NCI-H345 (cell line): ENCODE measurements at places on chromosomes 5 and 9.

DNA sequence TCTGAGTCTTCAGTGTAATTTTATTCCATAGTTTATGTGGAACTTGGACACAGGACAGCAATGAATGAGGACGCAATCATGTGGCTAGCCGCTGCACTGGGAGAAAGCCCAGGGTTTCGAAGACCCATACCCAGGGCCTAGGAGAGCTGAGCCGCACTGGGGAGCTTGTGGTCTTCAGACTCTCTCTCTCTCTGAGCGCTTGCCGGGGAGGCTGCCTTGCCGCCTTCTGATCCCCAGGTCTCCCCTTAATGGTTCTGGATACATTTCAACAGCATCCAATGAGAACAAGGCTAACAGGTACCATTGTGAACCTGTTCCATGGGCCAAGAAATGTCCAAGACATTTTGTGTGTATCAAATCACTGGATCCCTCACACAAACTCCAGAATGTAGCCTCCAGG is 383.4 kb downstream of the ICE1 start:
- no peak for DNase-seq

DNA sequence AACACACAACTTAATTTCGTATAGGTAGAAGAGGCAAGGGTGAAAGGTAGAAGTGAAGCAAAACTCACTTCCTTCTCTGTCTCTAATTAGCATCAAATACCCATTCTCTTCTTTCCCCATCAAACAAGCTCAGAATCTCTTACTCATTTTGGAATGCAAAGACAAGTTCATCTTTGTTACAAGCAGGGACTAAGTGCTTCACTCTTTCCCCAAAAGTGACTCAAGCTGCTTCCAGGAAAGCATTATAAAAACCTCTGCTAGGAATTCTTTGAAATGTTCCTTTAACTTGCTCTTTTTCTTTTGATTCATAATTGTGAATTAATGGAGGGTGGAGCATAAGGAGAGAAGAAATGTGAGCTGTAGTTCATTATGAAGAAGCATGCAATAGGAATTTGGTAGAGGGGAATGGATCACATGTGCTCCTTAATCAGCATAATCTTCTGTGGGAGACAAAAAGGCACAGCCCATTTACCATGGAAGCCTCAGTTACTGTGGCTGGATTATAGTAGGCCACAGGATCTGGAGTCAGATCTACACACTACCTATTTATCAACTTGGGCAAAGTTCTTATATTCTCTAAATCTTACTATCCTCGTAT is 109.5 kb upstream of the DPYSL3 start:
- DNase-seq, result no peak

GRCh38 chr5:17340819-17341218 is 123.4 kb downstream of the BASP1 start:
- no peak for DNase-seq

DNA sequence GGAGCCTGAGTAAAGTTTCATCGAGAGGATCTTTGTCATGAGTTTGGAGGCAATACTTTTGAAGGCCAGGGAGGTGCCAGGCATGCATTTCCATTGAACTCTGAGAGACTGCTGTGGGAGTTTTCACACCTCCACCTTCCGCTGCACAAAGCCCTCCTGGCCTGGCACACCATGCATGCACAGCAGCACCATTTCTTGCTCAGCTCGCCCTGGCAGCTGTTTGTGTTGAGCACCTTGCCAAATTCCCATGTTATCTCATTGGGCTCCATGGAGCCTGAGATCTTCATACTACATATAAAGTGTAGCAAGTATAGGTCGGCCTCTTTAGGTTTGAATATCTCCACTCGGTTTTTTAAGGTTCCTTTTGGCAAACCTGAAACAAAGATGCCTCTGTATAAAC is 125.7 kb upstream of the CLINT1 start:
- no peak for DNase-seq

DNA sequence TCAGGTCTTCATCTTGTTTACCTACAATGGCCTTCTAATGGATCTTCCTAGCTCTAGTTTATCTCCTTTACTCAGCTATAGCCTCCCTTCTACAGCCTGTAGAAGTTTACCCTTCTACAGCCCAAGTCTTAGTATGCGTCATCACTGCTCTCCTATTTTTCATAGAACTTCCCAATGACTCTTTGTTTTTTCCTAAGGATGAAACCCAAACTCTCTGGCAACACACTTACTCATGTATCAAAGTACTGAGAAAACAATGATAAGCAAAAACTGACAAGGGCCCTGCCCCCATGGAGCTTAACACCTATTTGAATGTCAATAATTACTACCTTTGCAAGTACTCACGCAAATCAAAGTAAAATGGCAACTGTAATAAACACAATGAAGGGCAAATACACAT is 33.7 kb downstream of the LEAP2 start:
- DNase-seq, result no peak

GRCh38 chr5:43309637-43310036 is 3.6 kb downstream of the HMGCS1 start:
- DNase-seq, result no peak

DNA sequence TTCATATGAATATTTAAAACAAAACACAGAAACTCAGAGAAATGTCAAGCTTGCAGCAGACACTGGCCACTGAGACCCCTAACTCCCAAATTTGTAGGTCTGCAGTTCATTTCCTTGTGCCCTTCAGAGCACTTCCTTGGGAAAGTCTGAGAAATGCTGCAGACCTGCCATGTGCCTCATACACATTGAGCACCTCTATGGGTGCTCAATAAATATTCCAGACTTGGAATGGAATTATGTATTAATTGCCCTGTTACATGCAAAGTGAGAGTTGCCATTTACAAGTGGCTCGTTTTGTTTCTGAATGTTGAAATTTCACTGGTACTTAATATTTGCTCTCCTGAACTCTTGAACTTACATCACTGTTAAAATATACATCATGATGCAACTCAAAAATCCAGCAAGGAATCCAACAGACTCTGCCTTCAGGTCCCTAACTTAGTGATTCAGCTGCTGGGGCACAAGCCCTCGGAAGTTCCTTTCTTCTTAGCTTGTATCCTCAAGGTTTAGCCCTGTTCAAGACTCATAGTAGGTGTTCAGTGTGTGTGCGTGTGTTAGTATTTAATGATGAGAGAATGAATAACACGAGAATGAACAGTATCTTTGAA is 90.6 kb downstream of the PTCD2 start:
- DNase-seq, result no peak

DNA sequence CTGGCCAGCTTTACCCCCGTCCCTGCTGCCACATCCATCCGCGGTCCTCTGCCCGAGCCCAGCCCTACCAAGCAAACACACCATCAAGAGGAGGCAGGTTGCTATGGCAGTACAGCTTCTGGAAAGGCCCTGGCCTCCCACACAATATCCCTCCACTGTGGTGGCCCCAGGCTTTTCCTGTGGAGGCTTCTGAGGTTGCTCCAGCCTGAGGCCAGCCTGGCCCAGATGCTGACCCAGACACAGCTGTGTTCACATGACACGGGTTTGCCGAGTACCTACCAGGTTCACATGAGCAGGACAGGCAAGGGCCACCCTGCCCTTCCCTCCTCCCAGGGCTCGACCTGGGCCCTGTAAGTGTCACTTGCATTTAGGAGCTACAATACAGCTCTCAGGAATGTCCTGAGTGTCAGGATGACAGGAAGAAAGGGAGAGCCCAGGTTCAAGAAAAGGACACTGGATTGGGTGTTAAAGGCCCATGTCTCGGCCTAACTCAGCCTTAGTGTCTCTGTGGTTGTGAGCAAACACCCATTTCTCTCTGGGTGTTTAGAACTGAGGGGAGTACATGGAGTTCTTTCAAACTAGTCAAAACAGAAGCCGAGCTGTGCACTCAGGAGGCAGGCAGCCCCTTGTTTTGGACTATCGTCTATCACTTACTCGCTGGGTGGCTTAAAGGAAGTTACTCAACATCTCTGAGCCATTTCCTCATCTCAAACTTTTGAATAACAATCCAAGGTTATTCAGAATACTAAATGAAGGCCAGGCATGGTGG is 40.2 kb downstream of the NAIF1 start:
- no peak for DNase-seq

DNA sequence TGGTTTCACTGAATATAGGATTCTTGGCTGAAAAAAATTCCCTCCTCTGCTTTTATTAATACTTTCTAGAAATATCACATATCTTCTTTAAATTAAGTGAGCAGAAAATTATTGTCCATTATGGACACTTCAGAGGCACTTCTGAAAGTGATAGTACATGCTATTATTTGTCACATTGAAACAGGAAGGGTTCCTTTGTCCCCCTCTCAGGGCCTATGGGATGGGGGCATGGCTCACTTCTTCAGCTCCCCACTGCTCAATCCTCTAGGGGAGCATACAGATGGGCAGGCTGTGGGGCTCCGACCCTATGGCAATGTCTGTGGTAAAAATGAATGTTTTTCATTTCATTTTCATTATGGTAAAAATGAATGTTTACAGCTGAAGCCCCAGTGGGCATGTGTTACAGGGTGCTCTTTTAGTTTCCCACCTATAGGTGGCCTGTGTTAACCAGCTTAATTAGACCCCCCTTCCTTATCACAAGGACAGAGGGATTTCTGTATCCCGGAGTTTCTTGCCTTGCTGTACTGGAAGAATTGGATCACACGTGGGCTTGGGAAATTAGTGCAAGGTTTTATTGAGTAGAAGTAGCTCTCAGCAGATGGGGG is 1225.2 kb downstream of the PTPRD start:
- no peak for DNase-seq

- peak; percentile 54 for DNase-seq
Measured at GRCh38 chr9:34547960-34548611, 25.3 kb upstream of the ENHO start.

GRCh38 chr9:7171396-7172153 is 413.8 kb downstream of the KDM4C start:
- no peak for DNase-seq

DNA sequence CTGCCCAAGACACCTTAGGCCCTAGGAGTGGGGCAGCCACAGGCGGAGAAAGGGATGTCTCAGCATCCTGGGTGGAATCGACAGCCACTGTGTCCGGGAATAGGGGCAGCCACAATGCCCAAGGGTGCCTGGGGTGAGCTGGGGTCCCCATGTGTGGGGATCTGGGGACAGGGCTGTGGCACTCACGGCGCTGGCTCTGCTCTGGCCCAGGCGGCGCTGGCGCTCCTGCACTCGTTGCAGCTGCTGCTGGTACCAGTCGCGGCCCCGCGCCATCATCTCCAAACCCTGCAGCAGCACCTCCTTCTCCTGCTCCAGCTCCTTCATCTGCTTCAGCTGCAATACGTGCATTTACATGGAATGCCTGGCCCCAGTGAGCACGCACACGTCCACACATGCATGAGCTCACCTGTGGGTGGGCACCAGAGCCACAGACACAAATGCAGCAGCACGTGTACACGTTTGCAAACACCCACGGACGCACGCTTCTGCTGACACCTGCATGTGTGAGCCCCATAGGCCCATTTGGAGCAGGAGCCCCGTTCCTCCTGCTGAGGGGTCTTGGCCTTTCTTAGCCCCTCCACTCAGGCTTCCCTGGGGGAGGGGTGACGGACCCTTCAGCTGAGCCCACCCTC is 4.9 kb downstream of the SAPCD2 start:
- no peak for DNase-seq

- peak; percentile 72 for DNase-seq
Measured at GRCh38 chr9:14165376-14166035, 148.4 kb downstream of the NFIB start.

GRCh38 chr5:134550271-134551214 is 25.1 kb downstream of the JADE2 start:
- DNase-seq, result no peak

GRCh38 chr9:88694625-88695024 is 159.6 kb downstream of the NXNL2 start:
- no peak for DNase-seq

DNA sequence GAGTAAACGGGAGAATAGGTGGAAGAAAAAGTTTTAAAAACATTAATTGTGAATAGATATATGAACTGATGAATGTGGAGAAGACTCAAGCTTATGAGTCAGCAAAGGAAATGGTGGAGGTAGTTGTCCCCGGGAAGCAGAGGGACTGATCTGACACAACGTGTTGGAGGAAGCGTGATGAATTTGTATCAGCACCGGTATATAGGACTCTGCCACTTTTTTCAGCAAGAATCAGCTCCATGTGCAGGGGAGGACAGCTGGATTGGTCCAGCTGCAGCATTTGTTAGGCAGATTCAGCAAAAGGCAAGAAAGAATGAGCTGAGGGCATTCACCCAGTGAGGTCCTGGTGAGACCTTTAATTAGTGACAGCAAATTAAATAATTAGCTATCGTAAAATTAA is 276.0 kb downstream of the TENT4A start:
- DNase-seq, result no peak

- DNase-seq, result no peak
Measured at GRCh38 chr9:127005770-127006314, 91.3 kb downstream of the RALGPS1 start.

DNA sequence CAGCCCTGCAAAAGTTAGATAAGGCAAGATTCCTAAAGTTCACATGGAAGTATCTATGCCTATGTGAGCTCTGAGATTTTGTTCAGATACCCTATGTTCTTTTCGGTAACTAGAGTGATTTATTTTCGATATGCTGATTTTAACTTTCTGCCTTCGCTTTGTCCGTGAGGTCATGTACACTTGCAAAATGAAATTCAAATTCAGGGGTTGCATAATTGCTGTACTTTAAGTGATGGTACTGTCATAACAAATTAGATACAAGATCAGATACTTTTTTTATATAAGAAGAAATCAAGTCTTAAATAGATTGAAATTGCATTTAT is 350 bp upstream of the ECPAS start:
- no peak for DNase-seq

GRCh38 chr5:143850050-143850683 is 38.2 kb downstream of the HMHB1 start:
- no peak for DNase-seq

GRCh38 chr9:108750661-108751215 is 105.0 kb downstream of the ACTL7B start:
- DNase-seq, result no peak

DNA sequence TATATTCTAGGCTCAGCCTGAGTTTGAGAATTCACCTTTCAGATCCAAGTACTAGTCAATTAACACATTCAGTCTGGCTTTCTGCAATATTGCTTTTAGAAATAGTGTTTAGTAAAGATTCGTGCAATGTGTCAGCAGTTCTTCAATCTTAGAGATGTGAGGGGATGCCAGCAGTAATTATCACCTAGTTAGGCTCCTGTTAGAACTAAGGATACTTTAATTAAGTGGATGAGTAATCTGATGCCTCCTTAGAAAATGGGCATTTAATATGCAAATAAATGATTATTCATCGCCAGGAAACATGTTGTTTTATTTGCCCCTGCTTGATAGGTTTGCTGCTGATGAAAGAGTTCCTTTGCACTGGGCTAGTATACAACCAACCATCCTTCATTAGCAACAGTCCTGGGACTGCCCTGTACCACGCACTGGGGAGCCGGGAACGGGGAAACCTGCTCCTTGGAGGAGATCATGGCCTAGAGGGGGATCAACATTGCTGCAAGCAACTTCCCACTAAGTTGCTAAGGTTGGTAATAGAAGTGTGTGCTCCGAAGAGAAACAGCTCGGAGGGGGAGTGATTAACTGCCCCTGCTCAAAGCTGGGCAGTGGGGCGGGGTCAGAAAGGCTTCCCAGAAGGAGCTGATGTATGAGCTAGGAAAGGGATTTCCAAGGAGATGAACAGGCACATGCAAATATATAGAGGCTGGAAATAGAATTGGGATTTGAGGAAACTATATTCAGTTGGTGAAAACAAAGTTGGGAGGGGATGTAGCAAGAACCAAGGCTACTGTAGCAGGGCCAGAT is 231.8 kb downstream of the DRD1 start:
- no peak for DNase-seq
